Mesothelial cell of epicardium (in vitro differentiated cells): ENCODE measurements at places on chromosomes 7 and 10.

DNA sequence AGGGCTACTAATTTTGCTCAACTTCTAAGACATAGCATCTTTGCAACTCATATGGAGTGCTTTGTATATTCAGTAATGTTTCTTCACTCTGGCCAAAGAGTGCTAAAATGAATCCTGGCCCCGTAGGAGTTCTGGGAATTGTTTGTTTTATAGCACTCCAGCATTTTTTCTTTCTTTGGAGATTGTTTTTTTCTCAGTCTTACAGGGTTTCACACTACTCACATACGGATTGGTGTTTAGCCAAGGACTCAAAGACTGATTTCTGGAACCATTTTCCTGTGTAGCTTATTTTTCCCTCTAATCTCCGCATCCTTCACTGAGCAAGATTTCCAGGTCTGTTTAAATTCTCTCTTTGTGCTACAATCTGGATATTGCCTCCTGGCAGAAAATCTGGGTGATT, 6.4 kb downstream of the TAS2R41 start:
- DNase-seq = no peak

- DNase-seq = no peak
Measured at GRCh38 chr10:34845070-34845469, 30.0 kb upstream of the PARD3 start.

DNA sequence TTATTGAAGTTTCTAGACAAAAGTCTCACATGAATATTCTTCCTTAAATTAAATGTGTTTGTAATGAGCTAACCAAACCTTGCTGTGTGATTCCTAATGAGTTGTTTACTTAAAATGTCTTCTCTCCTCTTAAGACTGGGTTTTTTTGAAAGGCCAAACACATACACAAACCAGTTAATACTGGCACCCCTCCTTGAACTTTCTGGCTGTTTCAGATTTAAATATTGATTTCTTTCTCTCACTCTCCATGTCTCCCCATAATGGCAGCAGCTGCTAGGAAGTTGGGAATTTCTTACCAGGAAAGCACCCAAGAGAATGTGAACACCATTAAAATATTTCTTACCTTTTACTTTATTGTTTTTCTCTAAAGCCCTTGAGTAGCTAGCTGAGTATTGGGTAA, 11.4 kb upstream of the PTN start:
- no peak for DNase-seq

GRCh38 chr10:101007099-101007711, 7.6 kb downstream of the LZTS2 start:
- no peak for DNase-seq

GRCh38 chr10:126868371-126868770, 36.9 kb upstream of the DOCK1 start:
- no peak for DNase-seq

GRCh38 chr10:103125323-103126267, 67.5 kb downstream of the NT5C2 start:
- no peak for DNase-seq

DNA sequence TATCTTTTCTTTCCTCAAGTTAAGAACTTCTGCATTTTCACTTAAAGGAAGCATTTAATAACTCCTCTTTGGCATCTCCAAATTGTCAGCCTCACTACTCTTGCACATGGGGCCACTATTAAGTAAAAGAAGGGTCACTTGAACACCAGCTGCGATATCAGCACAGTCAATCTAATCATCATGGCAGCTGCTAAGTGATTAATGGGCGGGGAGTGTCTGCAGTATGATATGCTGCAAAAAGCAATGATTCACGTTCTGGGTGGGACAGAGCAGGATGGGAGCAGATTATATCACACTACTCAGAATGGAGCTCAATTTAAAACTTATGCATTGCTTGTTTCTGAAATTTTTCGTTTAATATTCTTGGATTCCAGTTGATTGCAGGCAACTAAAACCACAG, 447.4 kb upstream of the PFKP start:
- DNase-seq = no peak

DNA sequence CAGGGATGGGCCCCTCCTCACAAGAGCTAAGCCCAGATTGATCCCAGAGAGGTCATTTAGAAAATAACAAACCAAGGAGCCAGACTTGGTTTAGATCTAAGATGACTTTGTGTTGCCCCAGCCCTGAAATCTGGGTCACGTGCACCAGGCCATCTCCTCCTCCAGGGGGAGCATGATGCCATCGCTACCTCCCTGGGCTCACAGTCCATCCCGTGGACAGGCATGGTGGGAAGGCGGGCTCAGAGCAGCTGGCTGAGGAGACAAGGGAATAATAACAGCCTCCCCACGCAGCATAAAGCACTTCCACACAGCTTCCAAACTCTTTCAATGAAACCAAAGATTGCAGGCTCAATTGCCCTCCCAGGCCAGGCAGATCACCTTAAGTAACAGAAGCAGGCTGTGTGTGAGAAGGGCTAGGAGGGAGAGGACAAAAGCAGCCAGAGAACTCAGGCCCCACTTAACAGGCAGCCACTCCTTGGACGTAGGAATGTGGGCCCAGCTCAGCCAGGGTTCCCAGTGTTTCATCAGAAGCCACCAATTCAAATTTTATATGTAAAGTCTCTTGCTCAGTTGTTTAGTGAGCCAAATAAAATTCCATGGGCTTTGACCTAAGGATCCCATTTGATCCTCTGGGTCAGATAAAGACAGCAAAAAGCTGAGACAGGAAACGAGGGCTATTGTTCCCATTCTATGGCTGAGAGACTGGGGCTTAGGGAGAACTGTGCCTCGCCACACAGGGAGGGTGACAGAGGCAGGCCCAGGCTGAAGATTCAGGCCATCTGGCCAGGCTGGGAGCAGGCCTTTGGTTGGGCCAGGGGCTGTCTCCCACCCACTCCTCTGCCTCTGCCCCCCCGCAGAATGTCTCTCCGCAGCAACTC, 100.2 kb downstream of the COL13A1 start:
- DNase-seq = peak; percentile 55

DNA sequence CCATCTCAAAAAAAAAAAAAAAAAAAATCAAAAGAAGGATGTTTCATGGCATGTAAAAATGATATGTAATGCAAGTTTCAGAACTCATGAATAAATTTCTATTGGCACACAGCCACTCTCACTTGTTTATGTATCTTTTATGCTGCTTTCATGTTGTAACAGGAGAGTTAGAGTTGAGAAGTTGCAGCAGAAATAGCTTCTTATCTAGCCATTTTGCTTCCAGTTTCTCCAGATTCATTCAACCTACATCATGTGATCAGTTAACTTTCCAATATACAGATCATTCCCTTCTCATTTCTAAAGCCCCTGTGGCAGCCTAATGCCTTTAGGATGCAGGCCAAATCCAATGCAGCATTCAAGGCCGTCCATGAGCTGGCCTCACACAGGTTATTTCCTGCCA, 30.4 kb downstream of the ZNF786 start:
- no peak for DNase-seq

DNA sequence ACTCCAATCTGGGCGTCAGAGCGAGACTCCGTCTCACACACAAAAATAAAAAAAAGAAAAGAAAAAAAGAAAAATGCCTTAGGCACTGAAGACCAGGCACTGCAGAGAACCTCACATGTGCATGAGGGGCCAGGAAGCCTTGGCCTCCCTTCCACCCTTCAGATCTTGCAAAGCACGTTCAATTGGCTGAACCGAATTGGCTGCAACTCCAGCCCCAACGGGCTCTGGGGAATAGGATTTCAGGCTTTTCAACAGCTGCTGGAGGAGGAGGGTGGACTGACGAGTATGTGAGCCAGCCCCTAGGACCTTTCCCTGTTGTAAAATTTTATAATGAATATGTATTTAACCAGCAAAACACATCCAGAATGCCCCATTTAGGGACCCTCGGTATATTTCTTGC, 16.7 kb downstream of the TMEM120A start:
- DNase-seq = no peak

DNA sequence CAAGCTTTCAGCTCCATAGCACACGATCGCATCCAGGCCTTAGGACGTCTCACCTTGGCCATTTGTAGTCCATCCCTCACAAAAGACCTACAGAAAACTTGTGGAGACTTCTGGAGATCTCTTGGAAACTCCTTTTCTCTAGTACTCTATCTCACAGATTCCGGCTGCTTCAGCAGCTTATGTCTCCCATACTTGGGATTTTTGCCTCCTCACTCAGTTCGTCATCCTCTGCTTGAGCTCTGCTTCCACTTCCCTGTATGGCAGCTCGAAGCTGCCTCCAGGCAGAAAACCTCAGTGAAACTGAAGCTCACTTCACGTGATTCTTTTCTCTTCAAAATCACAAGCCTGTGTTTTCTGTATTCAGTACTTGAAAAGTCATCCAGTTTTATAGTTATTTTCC, 178.7 kb upstream of the GDF10 start:
- no peak for DNase-seq

DNA sequence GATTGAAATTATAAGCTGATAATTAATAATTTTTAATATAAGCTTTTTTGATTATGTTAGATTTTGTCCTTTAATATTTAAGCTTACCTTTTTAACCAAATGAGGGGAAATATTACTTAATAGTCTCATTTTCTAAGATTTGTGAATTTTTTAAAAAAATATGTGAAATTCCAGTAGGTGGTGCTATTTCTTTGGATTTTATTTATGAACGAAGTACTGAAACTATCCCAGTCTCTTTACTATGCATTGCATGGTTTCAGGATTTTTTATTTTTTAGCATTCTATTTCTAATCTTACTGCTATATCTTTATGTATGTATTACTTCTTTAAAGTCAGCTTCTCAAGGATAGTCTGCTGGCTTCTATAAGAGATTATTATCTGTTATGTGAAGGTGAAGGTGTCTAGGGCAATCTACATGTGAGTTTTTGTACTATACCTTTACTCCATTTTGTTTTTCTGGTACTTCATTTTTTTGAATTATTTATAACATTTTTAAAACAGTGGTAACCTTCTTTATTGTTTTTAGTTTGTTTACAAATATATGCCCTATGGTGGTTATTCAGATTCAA, 78.3 kb downstream of the ATRNL1 start:
- no peak for DNase-seq

DNA sequence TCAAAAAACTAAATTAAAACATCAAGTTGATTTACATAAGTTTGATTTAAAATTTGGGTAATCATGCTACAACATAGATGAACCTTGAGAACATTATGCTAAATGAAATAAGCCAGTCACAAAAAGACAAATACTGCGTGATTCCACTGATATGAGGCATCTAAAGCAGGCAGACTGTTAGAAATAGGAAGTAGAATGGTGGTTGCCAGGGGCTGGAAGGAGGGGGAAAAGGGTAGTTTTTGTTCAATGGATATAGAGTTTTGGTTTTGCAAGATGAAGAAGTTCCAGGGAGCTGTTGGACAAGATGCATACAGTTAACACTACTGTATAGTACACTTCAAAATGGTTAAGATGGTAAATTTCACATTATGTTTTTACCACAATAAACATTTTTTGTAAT, 45.0 kb upstream of the IFRD1 start:
- no peak for DNase-seq

DNA sequence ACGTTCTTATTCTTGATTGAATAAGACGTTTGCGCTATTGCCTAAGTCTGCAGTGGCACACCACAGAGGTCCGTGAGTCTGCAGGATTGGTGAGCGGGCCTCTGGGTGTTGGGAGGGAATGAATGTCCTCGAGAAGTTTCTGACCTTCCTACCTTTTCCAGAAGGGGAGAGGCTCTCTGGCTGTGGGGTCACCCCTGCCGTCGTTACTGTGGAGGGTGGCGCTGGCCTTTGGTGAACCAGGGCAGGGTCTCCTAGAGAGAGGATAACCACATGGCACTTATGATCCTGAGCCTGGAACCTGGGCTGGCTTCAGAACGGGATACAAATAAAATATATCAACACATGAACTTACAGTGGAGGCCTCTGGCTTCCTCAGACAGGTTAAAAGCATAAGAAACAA, 13.8 kb downstream of the IL15RA start:
- DNase-seq = no peak

- no peak for DNase-seq
Measured at GRCh38 chr7:151517601-151518104, 2.0 kb downstream of the RHEB start.

DNA sequence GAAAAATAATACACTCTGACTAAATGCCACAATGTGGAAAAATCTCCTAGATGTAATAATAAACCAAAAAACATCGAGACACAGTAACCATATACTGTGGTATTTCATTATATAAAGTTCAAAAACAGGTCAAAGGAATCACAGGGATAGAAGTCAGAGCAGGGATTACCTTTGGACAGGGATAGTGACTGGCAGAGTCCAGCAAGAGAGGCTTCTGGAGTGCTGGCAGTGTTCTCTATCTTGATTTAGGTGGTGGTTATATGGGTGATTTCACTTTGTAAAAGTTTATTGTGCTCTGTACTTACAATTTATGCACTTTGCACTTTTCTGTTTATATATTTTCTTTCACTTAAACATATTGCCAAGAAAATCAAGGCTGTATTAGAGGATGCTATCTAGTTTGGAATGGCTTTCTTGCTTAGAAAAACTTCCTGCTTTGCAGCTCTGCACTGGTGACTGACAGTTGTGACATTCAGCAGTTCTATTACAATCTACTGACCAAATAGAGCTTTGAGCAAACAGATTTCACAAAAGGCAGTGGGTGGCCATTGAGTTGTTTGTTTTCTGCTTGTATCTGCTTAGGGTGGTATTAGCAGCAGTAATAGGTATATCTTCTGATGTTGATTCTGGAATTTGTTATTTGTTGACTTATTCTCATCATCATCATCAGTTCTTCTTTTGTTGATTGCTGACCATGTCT, 263.6 kb upstream of the LRGUK start:
- DNase-seq = no peak

GRCh38 chr10:117532451-117533107, 10.0 kb upstream of the EMX2 start:
- DNase-seq = no peak

DNA sequence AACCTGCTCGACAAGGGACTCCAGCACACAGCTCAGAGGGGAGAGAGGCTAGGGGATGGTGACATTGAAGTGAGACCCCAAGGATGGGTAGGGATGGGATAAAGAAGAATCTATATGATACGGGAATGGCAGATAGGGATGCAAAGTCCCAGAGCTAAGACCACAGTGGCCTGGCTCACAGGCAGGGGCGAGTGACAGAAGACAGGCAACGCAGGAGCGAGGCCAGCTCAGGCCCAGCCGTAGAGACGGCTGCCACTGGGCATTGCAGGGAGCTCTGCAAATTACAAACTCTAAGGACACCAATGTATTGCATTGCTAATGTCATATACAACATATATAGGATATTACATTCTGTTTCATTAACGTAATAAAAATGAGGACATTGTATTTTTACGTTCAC, 131.4 kb downstream of the TCERG1L start:
- DNase-seq = no peak

GRCh38 chr7:115346685-115347084, 424.8 kb downstream of the MDFIC start:
- no peak for DNase-seq
